ENCODE measurements at places on chromosomes 5 and 9.
A peak's percentile ranks its signal among the peaks of the same experiment; 100 is the strongest.

- no peak overlapping the region for H3K27ac ChIP-seq
- no peak overlapping the region for H3K4me3 ChIP-seq
- H3K4me1 ChIP-seq, result no peaks in the 10 kb centered on the region
These were observed 106.5 kb upstream of the PRDM9 start for GRCh38 chr5:23400951-23401350.

DNA sequence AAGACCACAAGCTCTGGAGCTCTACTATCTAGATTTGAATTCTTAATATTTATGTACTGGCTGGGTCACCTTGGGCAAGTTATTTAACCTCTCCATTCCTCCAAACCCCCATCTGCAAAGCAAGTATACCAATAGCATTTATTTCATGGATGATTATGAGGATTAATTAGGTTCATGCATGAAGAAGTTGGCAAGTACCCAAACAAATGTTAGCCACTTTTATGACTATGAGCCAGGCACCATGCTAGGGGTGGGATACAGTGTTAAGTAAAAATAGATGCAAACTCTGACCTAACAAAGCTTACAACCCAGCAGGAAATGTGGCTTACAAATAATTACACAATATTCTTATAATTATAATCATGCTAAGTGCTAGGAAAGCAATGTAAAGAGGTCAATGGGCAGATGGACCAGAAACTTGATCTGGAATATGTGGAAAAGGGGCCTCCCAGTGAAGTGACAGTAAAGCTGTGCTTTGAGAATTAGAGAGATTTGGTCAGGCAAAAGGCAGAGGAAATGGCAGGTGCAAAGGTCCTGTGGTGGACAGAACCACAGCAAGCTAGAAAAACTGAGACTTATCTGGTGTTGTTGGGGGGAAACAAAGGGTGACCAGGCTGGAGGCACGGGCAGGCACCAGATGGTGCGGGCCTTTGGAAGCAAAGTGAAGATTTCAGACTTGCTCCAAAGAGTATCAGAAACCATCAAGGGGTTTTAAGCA is 525.2 kb upstream of the TRPC7 start:
- no peaks in the 10 kb centered on the region for H3K27me3 ChIP-seq
- no peaks in the 10 kb centered on the region for H3K4me1 ChIP-seq
- no peaks in the 10 kb centered on the region for H3K36me3 ChIP-seq
- DNase-seq, result no peak
- no peak overlapping the region for H3K27ac ChIP-seq
- no peak overlapping the region for H3K4me3 ChIP-seq

- no peaks in the 10 kb centered on the region for H3K27me3 ChIP-seq
- DNase-seq, result no peak
- H3K27ac ChIP-seq, result no peak overlapping the region
- H3K4me1 ChIP-seq, result peaks cover 29% of the 10 kb centered on the region
These were observed 2.3 kb upstream of the HSPA9 start for GRCh38 chr5:138577452-138577851.

GRCh38 chr9:87875831-87876545 is 6.7 kb upstream of the SPATA31E1 start:
- DNase-seq, result no peak
- H3K27me3 ChIP-seq, result peaks cover 30% of the 10 kb centered on the region
- H3K27ac ChIP-seq, result no peak overlapping the region
- H3K36me3 ChIP-seq, result peaks cover 3% of the 10 kb centered on the region
- peaks cover 14% of the 10 kb centered on the region for H3K4me1 ChIP-seq

GRCh38 chr5:1300581-1301083 is 5.8 kb upstream of the TERT start:
- no peaks in the 10 kb centered on the region for H3K36me3 ChIP-seq
- no peaks in the 10 kb centered on the region for H3K27me3 ChIP-seq
- H3K4me1 ChIP-seq, result no peaks in the 10 kb centered on the region
- no peak overlapping the region for H3K27ac ChIP-seq

DNA sequence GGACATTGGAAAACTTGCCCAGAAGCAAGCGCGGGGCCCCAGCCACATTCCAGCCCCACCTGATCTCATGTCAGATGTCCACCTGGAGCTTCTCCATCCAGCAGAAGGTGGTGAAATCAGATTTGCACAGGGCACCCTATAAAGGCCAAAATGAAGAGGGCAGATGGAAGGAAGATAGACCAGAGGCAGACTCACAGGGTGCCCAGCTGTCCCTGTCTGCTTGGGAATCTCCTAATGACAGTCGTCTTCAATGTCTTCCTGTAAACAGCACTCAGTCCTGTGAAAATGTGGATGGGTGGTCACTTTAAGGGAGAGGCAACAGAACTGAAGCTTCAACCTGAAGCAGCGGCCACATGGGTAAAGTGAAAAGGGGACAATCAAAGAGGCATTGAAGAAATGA is 607.5 kb downstream of the IRX1 start:
- DNase-seq, result no peak
- H3K27me3 ChIP-seq, result no peaks in the 10 kb centered on the region
- H3K4me3 ChIP-seq, result no peak overlapping the region

DNA sequence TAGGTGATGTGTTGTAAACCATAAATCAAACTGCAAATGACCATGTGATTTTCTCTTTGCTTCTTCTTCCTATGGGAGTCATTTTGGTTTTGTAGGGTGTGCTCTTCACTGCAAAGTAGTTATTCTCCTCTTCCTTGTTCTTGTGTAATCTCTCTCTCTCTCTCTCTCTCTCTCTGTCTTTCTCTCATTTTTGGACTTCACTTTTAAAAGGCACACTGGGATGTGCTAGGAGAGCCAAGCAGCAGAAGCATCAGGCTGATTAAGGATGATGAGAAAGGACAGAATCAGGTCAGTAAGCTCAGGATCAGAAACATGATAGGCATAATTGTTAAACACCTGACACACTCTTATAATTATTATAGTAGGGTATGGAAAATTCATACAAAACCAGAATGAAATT is 505.3 kb upstream of the ZNF608 start:
- no peaks in the 10 kb centered on the region for H3K4me1 ChIP-seq
- H3K27me3 ChIP-seq, result no peaks in the 10 kb centered on the region
- DNase-seq, result no peak

GRCh38 chr5:112630246-112631009 is 107.3 kb upstream of the APC start:
- H3K4me3 ChIP-seq, result no peak overlapping the region
- peaks cover 36% of the 10 kb centered on the region for H3K27me3 ChIP-seq
- no peaks in the 10 kb centered on the region for H3K4me1 ChIP-seq
- no peak for DNase-seq
- H3K27ac ChIP-seq, result no peak overlapping the region

DNA sequence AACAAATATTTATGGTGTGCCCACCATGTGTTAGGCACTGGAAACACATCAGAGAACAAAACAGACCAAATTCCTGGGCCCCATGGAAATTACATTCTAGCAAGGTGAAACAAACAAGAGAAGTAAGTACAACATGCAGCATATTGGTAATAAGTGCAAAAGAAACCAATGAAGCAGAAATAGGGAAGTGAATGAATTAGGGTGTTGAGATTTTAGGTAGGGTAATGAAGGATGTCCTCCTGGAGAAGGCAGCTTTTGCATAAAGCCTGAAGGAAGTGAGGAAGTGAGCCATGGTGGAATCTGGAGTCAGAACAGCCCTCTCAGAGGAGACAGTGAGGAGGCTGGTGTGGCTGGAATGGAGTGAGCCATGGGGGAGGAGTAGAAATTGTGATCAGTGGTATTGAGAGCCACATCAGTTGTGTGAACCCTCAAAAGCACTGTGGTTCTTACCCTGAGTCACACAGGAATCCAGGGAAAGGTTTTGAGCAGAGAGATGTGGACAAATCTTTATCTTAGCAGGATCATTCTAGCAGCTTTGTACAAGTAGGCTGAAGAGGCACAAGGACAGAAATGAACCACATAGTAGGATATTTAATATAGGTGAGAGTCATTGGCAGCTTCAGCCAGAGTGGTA is 52.7 kb upstream of the ARL15 start:
- DNase-seq, result no peak
- H3K4me1 ChIP-seq, result no peaks in the 10 kb centered on the region
- H3K27me3 ChIP-seq, result peaks cover 21% of the 10 kb centered on the region

- peaks cover 7% of the 10 kb centered on the region for H3K4me1 ChIP-seq
- peaks cover 6% of the 10 kb centered on the region for H3K36me3 ChIP-seq
- H3K27me3 ChIP-seq, result no peaks in the 10 kb centered on the region
- H3K4me3 ChIP-seq, result no peak overlapping the region
- H3K27ac ChIP-seq, result no peak overlapping the region
These were observed 53.0 kb downstream of the ERGIC1 start for GRCh38 chr5:172886974-172887501.

- H3K27me3 ChIP-seq, result peaks cover 50% of the 10 kb centered on the region
- H3K4me1 ChIP-seq, result peaks cover 6% of the 10 kb centered on the region
- no peak overlapping the region for H3K4me3 ChIP-seq
- no peak for DNase-seq
- no peaks in the 10 kb centered on the region for H3K36me3 ChIP-seq
- no peak overlapping the region for H3K27ac ChIP-seq
These were observed 36.1 kb downstream of the FGF18 start for GRCh38 chr5:171455522-171455921.

GRCh38 chr5:73495772-73496335 is 2.4 kb upstream of the BTF3 start:
- H3K27me3 ChIP-seq, result peaks cover 27% of the 10 kb centered on the region
- no peak overlapping the region for H3K27ac ChIP-seq
- DNase-seq, result no peak
- peaks cover 30% of the 10 kb centered on the region for H3K4me1 ChIP-seq
- no peak overlapping the region for H3K4me3 ChIP-seq

DNA sequence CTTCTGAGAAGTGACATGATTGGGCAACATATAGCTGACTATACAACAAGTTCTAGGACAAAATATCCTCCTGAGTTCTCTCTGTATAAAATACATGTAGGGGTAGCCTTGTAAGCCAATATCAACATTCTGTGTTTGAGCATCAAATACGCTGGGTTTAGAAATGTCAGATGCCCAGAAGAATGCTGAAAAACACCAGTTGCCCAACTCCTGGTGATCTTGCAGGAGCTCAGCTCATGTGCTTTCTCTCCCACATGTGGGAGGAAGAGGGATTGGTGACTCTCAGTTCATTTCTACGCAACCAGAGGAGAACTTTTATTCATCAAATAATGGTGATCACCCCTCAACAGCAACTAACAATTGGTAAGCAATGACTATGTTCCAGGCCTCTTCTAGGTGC is 810.9 kb upstream of the ACO1 start:
- H3K4me1 ChIP-seq, result no peaks in the 10 kb centered on the region
- no peak overlapping the region for H3K27ac ChIP-seq
- H3K27me3 ChIP-seq, result no peaks in the 10 kb centered on the region
- H3K4me3 ChIP-seq, result no peak overlapping the region
- H3K36me3 ChIP-seq, result peaks cover 4% of the 10 kb centered on the region
- no peak for DNase-seq

GRCh38 chr5:156598964-156599363 is 251.1 kb upstream of the PPP1R2B start:
- peaks cover 2% of the 10 kb centered on the region for H3K36me3 ChIP-seq
- H3K4me1 ChIP-seq, result no peaks in the 10 kb centered on the region

DNA sequence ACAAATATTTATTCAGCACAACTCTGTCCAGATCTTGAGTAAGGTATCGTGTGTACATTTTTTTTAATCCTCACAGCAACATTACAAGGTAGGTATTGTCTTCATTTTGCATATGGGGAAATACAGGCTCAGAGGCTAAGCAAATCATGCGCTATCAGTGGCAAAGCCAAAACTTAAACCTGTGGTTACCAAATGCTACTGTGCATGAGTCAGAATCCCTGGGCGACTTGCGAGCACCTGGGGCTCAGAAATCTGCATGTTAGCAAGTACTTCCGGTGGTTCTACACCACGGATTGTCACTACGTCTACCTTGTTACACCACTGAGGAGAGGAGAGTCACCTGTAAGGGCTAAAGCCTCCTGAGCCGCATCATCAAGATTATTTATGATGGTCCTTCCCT is 21.3 kb downstream of the C5orf58 start:
- H3K27me3 ChIP-seq, result no peaks in the 10 kb centered on the region
- H3K27ac ChIP-seq, result peak overlapping the region; percentile 34
- peak; percentile 78 for DNase-seq
- peaks cover 55% of the 10 kb centered on the region for H3K4me1 ChIP-seq
- peaks cover 53% of the 10 kb centered on the region for H3K36me3 ChIP-seq

DNA sequence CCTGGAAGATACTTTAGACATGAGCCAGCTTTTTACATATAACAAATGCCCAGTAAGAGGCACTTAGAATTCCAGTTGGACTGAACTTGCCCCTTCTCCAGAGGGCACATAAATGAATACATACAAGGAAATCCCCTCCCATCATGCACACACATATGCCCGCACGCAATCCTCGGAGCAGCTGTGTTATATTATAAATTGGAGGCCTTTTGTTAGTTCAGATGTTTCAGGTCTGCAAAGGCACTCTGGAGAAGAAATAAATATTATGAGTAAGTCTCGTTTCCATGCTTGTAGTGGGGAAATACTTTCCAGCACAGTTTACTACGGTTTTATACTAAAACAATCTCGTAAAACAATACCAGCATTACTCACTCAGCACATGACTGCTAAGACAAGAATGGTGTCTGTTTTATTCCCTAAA is 17.6 kb upstream of the MUSK start:
- H3K27me3 ChIP-seq, result no peaks in the 10 kb centered on the region
- no peak for DNase-seq
- H3K27ac ChIP-seq, result no peak overlapping the region
- H3K4me1 ChIP-seq, result no peaks in the 10 kb centered on the region
- no peaks in the 10 kb centered on the region for H3K36me3 ChIP-seq

- H3K4me3 ChIP-seq, result no peak overlapping the region
- no peaks in the 10 kb centered on the region for H3K36me3 ChIP-seq
These were observed 599.9 kb downstream of the SEMA5A start for GRCh38 chr5:8945972-8946371.

- peaks cover 20% of the 10 kb centered on the region for H3K4me1 ChIP-seq
- peaks cover 25% of the 10 kb centered on the region for H3K36me3 ChIP-seq
- DNase-seq, result no peak
- H3K4me3 ChIP-seq, result no peak overlapping the region
- no peaks in the 10 kb centered on the region for H3K27me3 ChIP-seq
These were observed 3.9 kb upstream of the FBXO4 start for GRCh38 chr5:41921166-41921565.

All from activated T-cell treated with anti-CD3 and anti-CD28 coated beads, Interleukin-2, amount 50 U/mL, for 72 hours (primary cell).